ENCODE measurements at places on chromosomes 11 and 22.

GRCh38 chr11:95419915-95420314 lies 188.9 kb upstream of the SESN3 start:
- peak; percentile 85 for DNase-seq

GRCh38 chr11:14240951-14241350 lies 118.0 kb downstream of the RRAS2 start:
- no peak for DNase-seq

GRCh38 chr11:12827929-12828812 lies 153.9 kb downstream of the TEAD1 start:
- DNase-seq, result no peak

- DNase-seq, result no peak
These were observed at the start of gene DGCR6 for GRCh38 chr22:18905540-18906409. TSS of gene DGCR6 (plus strand) at chr22:18906320. CDS start at chr22:18906375, 55 bp downstream.

DNA sequence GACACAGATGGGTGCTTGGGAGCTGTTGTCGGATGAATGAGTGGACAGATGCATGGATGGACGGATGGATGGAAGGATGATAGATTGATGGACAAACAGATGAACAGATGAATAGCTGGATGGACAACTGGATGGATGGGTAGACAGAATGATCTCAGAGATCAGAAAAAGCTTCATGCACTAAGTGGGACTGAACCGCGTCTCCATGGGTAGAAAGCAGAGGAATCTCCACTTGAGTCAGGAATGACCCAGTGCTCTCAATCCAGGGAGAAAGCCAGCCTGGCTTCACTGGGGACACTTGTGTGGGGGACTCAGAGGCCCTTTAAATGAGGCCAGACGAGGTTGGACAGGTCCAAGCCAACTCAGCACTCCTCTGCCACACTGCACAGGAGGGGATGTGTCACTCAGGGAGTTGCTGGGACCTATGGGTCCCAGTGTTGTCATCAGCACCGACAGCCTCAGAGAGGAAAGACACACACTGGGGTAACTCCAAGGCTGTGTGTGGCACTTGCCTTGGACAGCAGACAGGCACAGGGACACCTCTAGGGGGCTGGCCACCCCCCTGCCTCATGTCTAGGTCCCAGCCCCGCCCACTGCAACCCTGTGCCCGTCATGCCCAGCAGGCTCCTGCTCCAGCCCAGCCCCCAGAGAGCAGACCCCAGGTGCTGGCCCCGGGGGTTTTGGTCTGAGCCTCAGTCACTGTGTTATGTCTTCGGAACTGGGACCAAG lies 5.6 kb downstream of the IGLL5 start:
- no peak for DNase-seq

DNA sequence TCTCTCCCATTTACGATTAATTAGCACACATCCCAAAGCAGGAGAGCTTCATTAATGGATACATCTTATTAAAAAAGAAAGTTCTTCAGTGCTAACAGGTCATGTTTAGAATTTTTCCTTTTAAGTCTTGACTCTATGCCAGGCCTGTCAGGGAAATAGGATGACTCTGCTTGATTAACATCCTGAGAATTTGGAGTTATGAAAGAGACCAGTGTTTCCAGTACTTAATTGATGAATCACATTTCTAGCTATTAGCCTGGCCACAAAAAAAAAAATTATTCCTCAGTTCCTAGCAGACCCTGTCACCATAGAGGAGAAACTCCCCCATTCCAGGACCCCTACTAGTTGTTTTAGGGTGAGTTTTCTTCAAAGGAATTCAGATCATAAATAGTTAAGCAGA lies 23.6 kb upstream of the ME3 start:
- peak; percentile 88 for DNase-seq

DNA sequence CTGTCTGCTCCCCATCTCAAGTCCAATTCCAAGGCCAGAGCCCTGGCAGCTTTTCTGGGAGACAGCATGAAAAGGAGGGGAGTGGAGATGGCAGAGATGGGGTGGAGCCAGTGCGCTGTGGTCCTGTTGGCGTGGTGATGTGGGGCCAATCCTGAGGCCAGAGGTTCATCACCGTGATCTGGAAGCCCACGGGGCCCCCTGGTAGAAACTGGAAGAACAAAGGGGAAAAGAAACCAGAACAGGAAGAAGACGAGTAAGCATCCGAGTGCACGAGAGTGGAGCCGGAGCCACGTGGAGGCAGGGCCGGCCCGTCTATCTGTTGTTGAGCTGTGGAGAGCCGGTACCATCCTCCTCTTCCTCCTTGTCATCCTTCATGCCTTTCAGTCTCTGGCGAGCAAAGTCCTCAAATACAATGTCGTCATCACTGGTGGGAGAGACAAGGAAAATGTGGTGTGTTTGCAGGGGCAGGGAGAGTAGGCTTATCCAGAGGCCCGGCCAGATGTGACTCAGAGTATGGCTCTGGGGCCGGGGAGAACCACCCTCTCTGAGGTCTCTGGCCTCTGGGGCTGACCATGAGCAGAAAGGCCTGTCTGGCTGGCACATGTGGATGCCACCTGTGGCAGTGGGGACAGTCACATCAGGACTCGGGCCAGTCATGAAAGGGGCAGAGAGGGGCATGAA lies 25.4 kb downstream of the TPBGL start:
- DNase-seq, result no peak

DNA sequence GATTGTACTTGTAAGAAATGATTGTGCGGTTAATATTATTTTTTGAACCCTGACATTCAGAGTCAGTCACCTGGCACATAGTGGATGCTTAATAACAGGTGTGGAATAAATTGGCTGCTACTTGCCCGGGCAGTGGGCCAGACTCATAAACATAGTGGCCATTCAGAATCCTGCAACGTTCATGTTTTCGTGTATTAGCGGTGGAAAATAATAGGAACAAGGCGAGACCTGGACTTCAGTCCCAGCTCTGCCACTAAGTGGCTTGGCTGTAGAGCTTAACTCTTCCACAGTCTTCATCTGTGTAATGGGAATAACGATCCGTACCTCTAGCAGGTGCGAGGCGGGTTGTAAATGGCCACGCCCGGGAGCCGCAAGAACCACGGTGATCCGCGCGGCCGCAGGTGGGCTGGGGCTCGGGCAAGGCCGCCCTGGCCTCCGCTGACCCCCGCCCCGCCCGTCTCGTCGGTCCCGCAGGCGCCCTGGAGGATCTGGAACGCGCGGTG lies 761 bp upstream of the TMEM25 start:
- DNase-seq, result no peak

DNA sequence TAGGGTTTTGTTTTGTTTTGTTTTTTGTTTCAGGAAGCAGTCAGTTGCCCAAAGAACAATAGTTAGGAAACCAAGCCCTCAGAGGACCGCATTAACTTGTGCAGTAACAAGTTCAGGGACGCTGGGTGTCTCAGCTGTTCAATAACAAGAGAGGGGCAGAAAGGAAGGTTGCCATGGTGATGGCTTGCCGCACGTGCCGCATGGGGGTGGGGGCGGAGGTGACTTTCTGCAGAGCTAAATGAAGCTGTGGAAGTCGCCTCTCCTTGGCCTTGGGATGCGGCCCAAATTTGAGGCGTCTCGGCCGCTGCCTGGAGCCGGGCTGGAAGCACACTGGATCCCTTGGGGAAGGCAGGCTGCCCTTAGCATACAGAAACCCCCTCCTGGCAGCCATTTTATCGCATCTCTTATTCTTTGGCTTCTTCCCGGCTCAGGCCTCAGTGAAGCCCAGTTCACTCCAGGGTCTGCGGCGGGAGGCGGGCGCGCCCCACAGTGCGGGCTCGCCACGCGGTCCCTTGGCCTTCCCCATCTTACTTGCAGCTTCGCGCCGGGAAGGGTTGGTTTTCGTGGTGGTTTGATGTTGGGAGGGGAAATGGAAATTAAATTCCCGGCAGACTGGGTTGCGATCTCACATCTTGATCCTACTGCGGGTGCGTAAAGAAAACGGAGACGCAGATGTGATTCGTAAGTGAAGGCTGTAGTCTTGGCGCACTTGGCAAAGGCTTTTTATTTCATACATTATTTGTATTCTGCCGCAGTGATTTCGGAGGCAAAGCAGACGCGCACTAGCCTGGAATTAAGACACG lies 94.3 kb downstream of the SLC17A6 start:
- peak; percentile 30 for DNase-seq

DNA sequence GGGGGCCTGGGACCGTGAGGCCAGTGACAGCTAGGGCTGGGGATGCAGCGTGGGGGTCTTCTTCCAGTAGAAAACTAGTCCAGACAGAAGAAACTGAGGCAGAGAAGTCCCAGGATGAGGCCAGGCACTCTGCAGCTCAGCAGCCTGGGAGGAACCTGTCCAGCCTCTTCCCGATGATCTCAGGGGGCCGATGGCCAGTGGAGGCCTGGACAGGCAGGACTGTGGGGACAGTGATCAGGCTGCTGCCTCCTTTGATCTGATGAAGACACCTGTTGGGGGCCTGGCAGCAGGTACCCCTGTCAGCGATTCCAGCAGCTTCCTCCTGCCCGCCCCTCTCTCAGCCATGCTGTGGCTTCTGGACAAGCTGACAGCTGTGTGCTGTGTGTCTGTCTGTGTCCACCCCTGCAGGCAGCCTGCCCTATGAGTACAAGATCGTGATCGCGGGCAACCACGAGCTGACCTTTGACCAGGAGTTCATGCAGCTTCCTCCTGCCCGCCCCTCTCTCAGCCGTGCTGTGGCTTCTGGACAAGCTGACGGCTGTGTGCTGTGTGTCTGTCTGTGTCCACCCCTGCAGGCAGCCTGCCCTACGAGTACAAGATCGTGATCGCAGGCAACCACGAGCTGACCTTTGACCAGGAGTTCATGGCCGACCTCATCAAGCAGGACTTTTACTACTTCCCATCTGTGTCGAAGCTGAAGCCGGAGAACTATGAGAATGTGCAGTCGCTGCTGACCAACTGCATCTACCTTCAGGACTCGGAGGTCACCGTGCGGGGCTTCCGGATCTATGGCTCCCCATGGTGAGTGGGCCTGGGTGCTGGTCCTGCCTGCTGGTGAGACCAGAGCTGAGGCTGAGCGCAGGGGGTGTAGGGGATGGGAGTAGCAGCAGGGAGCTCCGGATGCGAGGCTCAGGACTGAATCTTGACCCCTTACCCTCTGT lies 62.6 kb downstream of the MPPED1 start:
- DNase-seq, result no peak

- DNase-seq, result no peak
These were observed 7.3 kb upstream of the SYCE3 start for GRCh38 chr22:50569896-50570535.

- no peak for DNase-seq
These were observed 4.8 kb upstream of the SUN2 start for GRCh38 chr22:38760477-38761201.

- DNase-seq, result no peak
These were observed 61.6 kb downstream of the OR10A6 start for GRCh38 chr11:7869467-7869866.

GRCh38 chr22:43993072-43993760 lies 30.9 kb upstream of the PARVB start:
- no peak for DNase-seq

DNA sequence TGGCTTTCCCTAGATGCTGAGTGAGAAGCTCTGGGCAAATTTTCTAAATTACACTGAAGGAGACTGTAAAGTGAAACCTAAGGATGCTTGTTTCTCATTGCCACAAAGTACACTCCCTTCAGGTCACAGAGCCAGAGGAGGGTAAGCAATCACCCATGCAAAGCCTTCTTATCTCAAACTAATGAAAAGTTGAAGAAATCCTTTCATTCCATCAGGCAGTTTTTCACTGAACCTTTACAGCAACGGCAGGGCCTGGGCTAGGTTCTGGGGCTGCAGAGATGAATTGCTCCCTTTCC lies 106.2 kb downstream of the RASSF10 start:
- DNase-seq, result no peak

DNA sequence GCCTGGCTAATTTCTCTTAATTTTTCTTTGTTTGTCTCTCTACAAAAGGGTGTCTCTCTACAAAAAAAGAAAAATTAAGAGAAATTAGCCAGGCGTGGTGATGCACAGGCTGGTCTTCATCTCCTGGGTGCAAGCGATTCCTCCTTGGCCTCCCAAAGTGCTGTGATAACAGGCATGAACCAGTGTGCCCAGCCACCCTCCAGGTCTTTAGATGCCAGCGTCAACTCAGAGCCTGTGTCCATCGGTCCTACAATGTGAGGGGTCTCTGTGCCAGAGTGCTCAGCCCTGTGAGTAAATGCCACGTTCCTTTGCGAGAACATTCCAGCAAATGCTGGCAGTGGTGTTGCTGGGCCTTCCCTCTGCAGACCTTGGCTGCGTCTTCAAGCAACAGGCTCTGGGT lies 62.7 kb downstream of the IGF2 start:
- DNase-seq, result no peak

DNA sequence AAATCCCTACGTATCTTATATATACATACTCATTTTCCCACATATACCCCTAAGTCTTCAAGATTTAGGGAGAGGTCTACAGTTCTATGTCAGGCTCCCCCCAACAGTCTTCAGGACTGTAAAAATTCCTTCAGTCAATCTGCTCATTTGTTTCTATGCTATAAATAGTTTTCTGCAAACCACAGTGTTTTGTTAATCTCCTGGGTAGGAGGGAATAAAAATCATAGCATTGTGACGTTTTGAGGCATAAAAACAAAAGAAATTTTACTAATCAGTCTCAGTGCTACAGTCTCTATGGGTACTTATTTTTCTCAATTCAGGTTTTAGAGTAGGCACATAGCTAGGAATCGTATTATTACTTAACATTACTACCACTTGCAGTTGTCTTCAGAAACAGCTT lies 552.8 kb upstream of the LRRC4C start:
- DNase-seq, result no peak

GRCh38 chr11:20668131-20668809 lies 1.1 kb upstream of the NELL1 start:
- DNase-seq, result no peak

- no peak for DNase-seq
These were observed 14.0 kb downstream of the GRAMD4 start for GRCh38 chr22:46634011-46634699.

DNA sequence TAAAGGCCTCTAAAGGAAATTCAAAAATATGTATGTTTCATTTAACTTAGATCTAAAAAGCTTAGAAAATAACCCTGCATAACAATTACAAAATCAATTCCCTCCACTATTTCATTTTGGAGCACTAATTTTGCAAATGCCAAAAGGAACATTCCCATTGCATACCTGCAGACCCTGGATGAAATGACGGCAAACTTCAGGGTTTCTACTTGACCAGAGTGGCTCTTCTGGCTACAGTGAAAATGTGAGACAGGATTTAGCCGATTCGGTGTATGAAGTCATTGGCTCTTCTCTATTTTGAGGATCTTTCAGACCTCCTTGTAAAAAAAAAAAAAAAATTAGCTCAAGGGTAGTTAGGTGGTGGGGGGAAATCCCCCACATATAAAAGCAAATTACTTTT lies 44.1 kb downstream of the PAX6 start:
- DNase-seq, result no peak

DNA sequence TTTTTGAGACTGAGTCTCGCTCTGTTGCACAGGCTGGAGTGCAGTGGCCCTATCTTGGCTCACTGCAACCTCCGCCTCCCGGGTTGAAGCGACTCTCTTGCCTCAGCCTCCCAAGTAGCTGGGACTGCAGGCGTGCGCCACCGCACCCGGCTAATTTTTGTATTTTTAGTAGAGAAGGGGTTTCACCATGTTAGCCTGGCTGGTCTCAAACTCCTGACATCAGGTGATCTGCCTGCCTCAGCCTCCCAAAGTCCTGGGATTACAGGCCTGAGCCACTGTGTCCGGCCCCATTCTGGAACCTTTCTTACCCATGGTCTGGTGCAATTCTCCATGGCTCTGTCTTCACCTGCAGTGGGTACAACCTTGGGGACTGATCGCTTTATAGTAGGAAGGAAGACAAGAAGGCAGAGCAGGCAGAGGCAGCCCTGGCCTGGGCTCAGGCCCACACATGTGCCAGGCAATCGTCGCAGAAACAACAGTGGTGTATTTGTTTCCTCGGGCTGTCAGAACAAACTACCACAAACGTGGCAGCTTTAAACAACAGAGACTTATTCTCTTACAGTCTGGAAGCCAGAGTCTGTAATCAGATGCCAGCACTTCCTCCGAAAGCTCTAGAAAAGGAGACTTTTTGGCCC lies 4.0 kb upstream of the PTGDR2 start:
- DNase-seq, result no peak
